ENCODE measurements at places on chromosomes 7 and 10.
A peak's percentile ranks its signal among the peaks of the same experiment; 100 is the strongest.

- no peak for DNase-seq
Measured at GRCh38 chr10:33139181-33139646, 181.2 kb upstream of the ITGB1 start.

DNA sequence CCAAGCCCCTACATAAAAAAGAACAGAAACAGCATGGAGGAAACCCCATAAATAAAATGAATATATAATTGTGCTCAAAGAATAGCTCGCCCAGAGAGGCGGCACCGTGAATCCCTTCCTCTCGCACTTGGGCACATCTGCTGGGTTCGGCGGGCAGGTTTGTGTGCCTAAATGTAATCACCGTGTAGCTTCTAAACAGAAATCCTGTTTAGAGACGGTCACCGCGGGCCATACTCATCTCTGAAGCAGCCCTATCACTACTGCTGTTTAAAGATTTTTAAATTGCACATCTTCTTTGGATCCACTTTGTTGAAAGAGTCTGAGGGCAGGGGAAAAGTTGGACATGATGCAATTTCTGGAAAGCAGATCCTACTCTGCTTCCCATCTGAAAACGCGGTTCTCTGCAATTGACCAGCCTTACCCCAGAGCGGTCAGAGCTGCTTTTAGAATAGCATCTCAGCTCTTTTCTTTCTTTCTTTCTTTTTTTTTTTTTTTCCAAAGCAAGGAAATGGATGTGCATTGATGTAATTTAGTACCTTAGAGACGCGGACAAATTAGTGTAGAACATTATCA lies 6.4 kb downstream of the DRGX start:
- DNase-seq = no peak

- DNase-seq = no peak
Measured at GRCh38 chr10:48639632-48640031, 34.8 kb upstream of the ARHGAP22 start.

DNA sequence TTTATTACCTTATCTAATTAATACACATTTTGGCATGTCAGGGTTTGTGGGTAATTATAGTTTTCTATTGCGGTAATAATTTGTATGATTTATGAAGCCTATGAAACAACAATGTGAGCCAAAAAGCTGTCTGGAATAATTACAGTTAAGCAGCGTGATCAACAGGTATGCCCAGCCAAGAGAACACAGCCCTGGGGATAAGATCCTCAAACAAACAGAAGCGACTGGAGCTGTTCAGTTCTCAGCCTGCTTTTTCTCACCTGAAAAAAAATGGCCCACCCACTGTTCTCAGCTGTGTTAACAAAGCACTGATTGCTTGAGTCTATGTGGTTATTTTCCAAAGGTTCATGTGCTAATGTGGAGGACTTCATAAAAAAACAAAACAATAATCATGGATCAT lies 855.8 kb downstream of the GATA3 start:
- peak; percentile 66 for DNase-seq

GRCh38 chr10:103767756-103768155 lies 87.6 kb downstream of the SH3PXD2A start:
- no peak for DNase-seq
